Tibial nerve (tissue), 4 donors: ENCODE measurements at places on chromosomes 1 and 21. TPM values are rescaled to one million over a fixed set of nuclear protein-coding genes. Genes with fewer than 3 reads are reported as not detected.

Gene PRPF38B
- total RNA-seq = 31.2 TPM

Gene ZNF670
- total RNA-seq = 1.8 TPM

Gene ASCL5
- not detected for total RNA-seq

Gene HTR6
- total RNA-seq = not detected

Gene CYP4Z1
- total RNA-seq = 8.5 TPM

Gene KCNC4
- 9.0 TPM for total RNA-seq

Gene ZBTB37
- 13.1 TPM for total RNA-seq

Gene ACADM
- total RNA-seq = 35.4 TPM

- no peak for DNase-seq
- H3K4me1 ChIP-seq = no peaks in the 10 kb centered on the region
- no peak overlapping the region for H3K27ac ChIP-seq
Measured at GRCh38 chr1:43481491-43481890, 27.8 kb upstream of the HYI start.

GRCh38 chr1:212539737-212540430 is 68.7 kb upstream of the ATF3 start:
- no peak overlapping the region for H3K4me3 ChIP-seq
- H3K36me3 ChIP-seq = no peaks in the 10 kb centered on the region
- no peaks in the 10 kb centered on the region for H3K4me1 ChIP-seq
- H3K27me3 ChIP-seq = no peaks in the 10 kb centered on the region

DNA sequence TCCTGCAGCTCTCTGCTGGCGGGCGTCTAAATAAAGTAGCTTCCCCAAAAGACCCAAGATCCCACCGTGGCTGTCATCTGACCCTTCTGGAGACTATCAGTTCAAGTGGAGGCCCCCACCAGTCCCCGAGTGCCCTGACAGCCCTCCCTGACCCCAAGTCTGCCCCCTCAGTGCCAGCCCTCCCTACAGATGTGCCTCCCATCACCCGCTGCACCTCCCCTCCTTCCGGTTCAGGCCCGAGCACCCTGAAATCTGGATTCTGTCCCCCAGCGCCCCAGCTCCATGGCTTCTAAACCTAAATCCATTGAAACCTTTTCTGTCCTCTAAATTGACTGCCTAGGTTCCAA is 595 bp downstream of the IL10RB start:
- peak overlapping the region; percentile 85 for H3K27ac ChIP-seq
- no peaks in the 10 kb centered on the region for H3K27me3 ChIP-seq
- H3K36me3 ChIP-seq = peaks cover 3% of the 10 kb centered on the region
- H3K4me3 ChIP-seq = peak overlapping the region; percentile 76
- H3K4me1 ChIP-seq = peaks cover 30% of the 10 kb centered on the region

DNA sequence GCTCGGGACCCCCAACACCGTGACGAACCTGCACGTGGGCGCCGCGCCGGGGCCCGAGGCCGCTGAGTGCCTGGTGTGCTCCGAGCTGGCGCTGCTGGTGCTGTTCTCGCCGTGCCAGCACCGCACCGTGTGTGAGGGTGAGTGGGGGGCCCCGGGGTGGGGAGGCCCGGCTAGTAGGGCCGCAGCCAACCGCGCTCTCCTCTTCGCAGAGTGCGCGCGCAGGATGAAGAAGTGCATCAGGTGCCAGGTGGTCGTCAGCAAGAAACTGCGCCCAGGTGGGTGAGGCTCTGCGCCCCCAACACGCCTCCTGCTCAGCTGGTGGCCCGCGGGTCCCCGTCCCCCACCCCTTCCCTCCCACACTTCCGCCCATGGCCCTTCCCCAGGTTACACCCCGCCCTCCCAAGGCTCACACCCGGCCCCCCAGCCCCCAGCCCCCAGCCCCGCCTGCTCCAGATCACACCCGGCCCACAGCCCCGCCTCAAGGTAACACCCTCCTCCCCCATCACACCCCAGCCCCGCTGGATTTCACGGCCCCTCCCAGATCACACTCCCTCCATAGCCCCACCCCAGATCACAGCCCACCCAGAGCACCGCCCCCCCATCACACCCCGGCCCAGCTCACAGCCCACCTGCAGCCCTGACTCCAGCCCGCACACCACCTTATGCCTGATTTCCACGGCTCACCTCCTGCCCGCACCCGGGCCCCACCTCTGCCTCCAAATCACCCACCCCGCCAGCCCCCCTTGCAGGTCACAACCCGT is 2.4 kb upstream of the MMP23B start:
- peaks cover 17% of the 10 kb centered on the region for H3K4me1 ChIP-seq
- no peak overlapping the region for H3K27ac ChIP-seq
- DNase-seq = no peak
- H3K27me3 ChIP-seq = no peaks in the 10 kb centered on the region
- no peak overlapping the region for H3K4me3 ChIP-seq

GRCh38 chr1:53180226-53180625 is 16.4 kb upstream of the CPT2 start:
- H3K4me3 ChIP-seq = no peak overlapping the region
- H3K27me3 ChIP-seq = no peaks in the 10 kb centered on the region
- H3K27ac ChIP-seq = no peak overlapping the region
- no peaks in the 10 kb centered on the region for H3K36me3 ChIP-seq
- H3K4me1 ChIP-seq = peaks cover 10% of the 10 kb centered on the region

DNA sequence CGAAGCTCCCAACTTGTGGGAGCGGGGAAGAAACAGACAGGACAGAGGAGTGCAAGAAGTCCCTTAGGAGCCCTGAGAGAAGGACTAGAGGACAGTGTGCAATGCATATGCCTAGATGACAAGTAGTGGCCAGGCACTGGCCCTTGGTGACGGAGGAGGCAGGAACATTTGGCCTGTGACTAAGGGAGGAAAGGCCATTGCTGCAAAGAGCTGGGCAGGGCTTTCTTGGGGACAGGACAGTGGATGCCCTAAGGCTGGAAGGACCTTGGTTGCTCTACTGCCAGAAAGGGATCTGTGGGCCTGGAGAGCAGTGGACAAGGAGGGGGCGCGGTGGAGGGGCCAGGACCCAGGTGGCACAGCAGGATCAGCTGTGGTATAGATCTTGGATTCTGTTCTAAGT is 481.3 kb downstream of the CAMTA1 start:
- DNase-seq = no peak
- peaks cover 4% of the 10 kb centered on the region for H3K27me3 ChIP-seq
- no peaks in the 10 kb centered on the region for H3K4me1 ChIP-seq
- no peaks in the 10 kb centered on the region for H3K36me3 ChIP-seq
- no peak overlapping the region for H3K4me3 ChIP-seq

GRCh38 chr1:54105080-54105479 is 47.7 kb downstream of the CDCP2 start:
- no peak overlapping the region for H3K4me3 ChIP-seq
- no peak overlapping the region for H3K27ac ChIP-seq
- H3K4me1 ChIP-seq = no peaks in the 10 kb centered on the region
- no peaks in the 10 kb centered on the region for H3K27me3 ChIP-seq
- no peak for DNase-seq

DNA sequence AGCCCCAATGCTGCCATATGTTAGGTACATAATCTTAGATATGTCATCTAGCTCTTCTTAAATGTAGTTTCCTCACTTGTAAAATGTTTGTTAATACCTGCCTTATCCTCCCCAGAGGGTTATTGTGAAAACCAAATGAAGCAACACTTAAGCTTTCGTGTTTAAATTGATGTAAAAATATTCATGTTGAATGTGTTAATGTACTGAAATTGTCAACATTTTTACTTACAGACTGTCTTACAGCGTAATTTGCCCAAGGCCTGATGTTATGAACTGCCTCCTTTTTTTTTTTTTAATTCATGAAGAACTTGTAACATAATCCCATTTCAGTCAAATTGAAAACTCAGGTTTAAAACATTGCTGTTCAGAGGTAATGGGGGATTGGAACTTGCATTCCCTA is 25.6 kb upstream of the ENAH start:
- no peaks in the 10 kb centered on the region for H3K4me1 ChIP-seq
- H3K27ac ChIP-seq = no peak overlapping the region
- no peak for DNase-seq
- H3K36me3 ChIP-seq = no peaks in the 10 kb centered on the region
- H3K4me3 ChIP-seq = no peak overlapping the region

GRCh38 chr1:213120386-213120785 is 69.3 kb downstream of the RPS6KC1 start:
- H3K27me3 ChIP-seq = no peaks in the 10 kb centered on the region
- H3K27ac ChIP-seq = no peak overlapping the region
- no peaks in the 10 kb centered on the region for H3K4me1 ChIP-seq
- no peak for DNase-seq
- H3K36me3 ChIP-seq = no peaks in the 10 kb centered on the region
- no peak overlapping the region for H3K4me3 ChIP-seq

- H3K27me3 ChIP-seq = no peaks in the 10 kb centered on the region
- no peak overlapping the region for H3K27ac ChIP-seq
- no peak overlapping the region for H3K4me3 ChIP-seq
- H3K4me1 ChIP-seq = no peaks in the 10 kb centered on the region
- H3K36me3 ChIP-seq = no peaks in the 10 kb centered on the region
Measured at GRCh38 chr21:23743821-23744220, 1863.5 kb downstream of the MRPL39 start.

DNA sequence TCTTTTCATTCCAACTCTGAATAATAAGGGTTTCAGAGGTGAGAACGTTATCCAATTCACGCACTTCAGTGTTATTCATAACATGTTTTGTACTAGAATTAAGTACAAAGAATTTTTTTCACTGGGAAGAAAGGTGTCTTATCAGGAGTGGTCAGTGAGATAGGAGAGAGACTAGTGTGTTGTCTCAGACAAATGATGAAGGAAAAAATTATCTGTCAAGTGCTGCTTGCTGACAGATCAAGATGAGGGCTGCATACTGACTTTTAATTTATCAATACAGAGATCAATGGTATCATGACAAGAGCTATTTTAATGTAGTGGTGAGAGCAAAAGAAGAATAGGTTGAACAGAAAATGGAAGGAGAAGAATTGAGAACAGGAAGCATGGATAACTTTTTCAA is 402.4 kb downstream of the KCNT2 start:
- no peak overlapping the region for H3K27ac ChIP-seq
- DNase-seq = no peak
- no peaks in the 10 kb centered on the region for H3K36me3 ChIP-seq
- no peaks in the 10 kb centered on the region for H3K27me3 ChIP-seq

GRCh38 chr1:219797009-219797408 is 131.3 kb downstream of the SLC30A10 start:
- no peak overlapping the region for H3K4me3 ChIP-seq
- no peak overlapping the region for H3K27ac ChIP-seq
- H3K4me1 ChIP-seq = no peaks in the 10 kb centered on the region
- no peak for DNase-seq
- H3K36me3 ChIP-seq = no peaks in the 10 kb centered on the region

GRCh38 chr1:55593298-55593697 is 378.1 kb upstream of the USP24 start:
- no peaks in the 10 kb centered on the region for H3K36me3 ChIP-seq
- no peak for DNase-seq
- no peaks in the 10 kb centered on the region for H3K27me3 ChIP-seq
- no peak overlapping the region for H3K4me3 ChIP-seq
- H3K27ac ChIP-seq = no peak overlapping the region

DNA sequence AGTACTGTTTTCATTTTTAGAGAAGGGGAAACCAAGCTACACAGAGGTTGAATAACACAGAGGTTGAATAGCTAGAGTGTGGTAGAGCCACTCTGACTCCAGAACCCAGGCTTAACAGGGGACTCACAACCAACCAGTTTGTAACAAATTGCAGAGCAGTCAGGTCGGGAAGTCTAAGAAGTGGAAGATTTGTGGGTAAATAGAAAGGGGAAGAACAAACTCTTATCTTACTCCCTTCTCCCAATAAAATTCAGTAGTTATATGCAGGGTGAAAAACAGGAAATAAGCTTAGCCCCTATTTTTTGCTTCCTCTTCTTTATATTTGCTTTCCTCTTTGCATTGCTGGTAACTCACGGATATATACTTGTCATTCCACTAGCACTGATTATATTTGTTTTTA is 23.2 kb downstream of the CDC42 start:
- H3K4me1 ChIP-seq = peaks cover 21% of the 10 kb centered on the region
- no peak overlapping the region for H3K4me3 ChIP-seq
- H3K36me3 ChIP-seq = no peaks in the 10 kb centered on the region
- no peaks in the 10 kb centered on the region for H3K27me3 ChIP-seq

- no peaks in the 10 kb centered on the region for H3K27me3 ChIP-seq
- peak; percentile 26 for DNase-seq
- H3K4me3 ChIP-seq = peak overlapping the region; percentile 78
- H3K36me3 ChIP-seq = no peaks in the 10 kb centered on the region
- H3K4me1 ChIP-seq = peaks cover 24% of the 10 kb centered on the region
Measured at GRCh38 chr1:169105434-169106094, 926 bp upstream of the ATP1B1 start.
